Activated T-helper 1 cell treated with Interleukin-2 at 50 U/mL for 16 hours (primary cell): ENCODE measurements at places on chromosomes 13 and 19.

DNA sequence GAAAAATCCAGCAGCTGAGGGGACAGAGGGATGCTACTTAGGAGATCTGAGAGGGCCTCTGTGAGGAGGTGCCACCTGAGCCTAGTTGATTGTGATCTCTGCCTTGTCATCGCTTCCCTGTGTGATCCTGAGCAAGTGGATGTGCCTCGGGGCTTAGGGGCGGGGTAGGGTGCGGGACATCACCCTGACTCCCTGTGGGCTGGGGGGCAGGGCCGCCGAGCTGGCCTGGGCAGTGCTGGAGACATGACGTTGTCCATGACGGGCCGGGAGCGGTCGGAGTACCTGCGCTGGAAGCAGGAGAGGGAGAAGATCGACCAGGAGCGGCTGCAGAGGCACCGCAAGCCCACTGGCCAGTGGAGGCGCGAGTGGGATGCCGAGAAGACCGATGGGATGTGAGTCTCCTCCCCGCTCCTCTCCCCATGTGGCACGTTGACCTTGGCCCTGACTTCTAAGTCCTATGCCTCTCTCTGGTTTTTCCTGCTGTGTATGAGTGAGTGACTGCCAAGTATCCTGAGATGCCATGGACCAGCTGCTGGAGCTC is 8.2 kb upstream of the INAFM1 start:
- no peak for DNase-seq

GRCh38 chr19:38015216-38015615 is 108.2 kb downstream of the SIPA1L3 start:
- no peak for DNase-seq

DNA sequence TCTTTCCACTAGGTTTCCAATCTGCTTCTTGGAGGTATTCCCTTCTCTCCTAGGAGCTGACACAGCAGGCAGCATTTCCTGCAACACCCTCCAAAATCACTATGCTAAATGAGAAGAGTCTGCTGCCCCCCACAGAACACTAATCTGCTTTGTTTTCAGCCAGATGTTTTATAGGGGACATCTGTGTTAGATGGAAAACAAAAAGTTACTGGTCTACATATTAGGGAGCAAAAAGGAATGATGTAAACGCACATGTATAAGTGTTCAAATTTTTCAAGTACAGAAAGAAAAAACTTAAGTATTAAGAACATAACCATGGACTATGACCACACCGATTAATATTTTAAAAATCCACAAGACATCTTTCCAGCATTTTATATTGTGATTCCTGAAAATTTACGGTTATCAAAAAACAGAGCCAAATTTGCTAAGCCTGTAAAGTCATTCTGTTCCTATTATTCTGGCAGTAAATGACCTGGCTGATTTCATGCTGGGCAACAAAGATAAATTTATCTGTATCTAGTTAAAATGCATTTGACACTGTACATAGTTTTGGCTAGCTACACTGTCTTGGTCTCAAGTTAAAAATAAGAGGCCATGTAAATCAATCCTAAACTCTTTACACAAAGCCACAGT is 63.3 kb downstream of the DCLK1 start:
- no peak for DNase-seq

GRCh38 chr19:48918801-48919247 is 14.7 kb upstream of the DHDH start:
- DNase-seq: no peak

DNA sequence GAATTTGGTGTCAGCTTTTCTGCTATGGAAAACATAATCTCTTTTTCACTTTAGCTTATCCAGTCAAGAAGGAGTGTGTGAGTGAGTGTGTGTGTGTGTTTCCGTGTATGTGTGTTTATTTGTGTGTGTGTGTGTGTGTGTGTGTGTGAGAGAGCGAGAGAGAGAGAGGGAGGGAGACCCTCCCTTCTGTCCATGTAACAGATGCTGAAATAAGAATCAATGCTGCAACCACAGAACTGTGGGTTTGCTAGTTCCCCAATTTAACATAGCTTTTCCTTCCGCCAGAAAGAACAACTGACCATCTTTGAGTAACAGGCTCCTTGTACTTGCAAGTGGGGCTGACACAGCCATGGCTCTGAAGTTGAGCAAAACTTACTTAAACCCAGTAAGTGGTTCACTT is 5.2 kb downstream of the LCP1 start:
- DNase-seq: no peak

DNA sequence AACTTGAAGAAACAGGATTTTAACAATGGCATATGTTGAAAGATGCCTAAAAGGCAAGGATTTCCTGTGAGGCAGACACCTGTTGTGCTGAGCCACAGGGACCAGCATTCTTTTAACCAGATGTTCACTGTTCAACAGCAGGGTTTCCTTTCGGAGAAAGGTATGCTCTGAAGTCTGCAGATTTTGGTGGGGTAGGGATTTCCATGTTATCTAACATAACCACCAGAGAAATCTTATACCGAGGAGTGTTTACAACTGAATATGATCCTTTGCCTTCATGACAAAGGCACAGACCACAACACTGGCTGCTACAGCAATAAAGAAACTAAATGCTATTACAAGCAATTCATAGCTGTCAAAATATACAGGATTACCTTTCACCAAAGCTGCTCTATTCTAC is 48.1 kb downstream of the MPHOSPH8 start:
- DNase-seq: no peak

DNA sequence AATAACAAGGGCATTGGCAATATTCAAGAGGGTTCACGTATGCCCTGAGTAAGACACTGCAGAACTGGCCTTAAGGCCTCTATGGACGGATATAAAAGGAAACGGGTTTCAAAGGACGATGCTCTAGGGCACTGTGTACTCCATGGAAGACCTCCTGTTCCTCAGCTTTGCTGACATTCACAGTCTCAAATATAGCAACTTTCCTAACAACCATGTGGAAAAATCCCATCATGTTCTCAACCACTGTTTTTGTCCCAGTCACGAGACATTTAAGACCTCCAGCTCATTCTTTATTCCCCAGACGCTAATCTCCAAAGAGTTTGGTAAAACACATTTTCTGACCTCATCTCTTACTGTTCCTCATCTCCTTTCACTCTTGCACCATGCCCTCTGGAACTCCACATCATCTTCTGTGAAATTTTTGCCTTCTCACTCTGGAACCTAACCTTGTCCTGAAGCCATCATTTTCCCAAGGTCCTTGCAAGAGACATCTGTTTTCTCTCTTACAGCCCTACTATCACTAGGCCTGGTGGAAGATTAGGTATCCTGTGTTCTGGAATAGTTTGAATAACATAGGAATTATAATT is 37.6 kb downstream of the SPRY2 start:
- no peak for DNase-seq

- no peak for DNase-seq
These were observed 44.9 kb downstream of the C13orf46 start for GRCh38 chr13:113928685-113929627.

DNA sequence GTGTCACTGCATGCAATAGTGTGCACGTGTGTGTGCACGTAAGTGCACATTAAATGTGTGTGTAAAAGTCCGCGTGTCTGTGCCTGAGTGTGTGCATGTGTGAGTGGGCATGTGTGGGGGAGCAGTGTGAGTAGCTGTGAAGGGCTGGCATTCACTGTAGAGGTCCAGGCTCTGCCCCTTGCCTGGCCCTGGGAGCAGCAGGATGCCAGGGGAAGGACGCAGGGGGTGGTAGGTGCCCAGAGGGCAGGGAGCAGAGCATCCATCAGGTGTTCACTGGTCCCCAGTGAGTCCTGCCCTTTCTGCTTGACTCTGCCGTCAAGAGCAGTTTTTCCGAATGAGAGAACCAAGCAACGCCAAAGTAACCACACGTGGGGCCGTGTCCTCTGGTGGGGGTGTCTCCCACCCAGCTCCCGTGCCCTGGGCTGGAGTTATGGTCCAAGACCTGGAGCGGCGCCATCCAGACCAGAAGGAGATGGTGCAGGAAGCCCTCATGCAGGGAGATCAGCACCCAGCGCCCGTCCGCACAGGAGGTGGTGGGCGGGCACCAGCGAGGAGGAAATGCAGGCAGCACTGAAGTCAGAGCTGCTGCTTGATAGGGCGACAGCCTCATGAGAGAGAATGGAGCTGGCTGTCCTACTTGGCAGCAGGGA is 68.5 kb downstream of the TEX29 start:
- DNase-seq: no peak

- DNase-seq: no peak
These were observed 18.9 kb downstream of the CCDC97 start for GRCh38 chr19:41328842-41329225.

DNA sequence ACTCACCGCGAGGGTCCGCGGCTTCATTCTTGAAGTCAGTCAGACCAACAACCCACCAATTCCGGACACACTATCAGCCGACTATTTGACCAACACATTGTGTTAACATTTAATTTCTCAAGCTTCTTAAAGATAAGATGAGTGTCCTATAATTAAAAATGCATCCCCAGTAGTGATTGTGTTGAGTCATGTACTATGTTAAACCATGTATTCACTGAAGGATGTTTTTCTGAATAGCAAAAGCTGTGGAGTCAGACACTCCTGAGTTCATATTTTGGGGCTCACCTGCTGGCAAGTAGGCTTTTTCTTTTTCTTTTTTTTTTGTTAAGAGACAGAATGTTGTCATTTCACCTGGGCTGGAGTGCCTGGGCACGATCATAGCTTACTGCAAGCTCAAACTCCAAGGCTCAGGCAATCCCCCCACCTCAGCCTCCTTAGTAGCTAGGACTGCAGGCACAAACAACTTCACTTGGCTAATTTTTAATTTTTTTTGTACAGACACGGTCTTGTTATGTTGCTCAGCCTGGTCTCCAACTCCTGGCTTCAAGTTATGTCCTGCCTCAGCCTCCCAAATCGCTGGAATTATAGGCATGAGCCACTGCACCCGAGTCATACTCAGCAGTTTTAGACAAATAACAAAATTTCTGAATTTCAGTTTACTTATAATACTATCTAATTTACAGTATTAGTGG is 606.9 kb downstream of the PCDH9 start:
- DNase-seq: no peak

GRCh38 chr13:44969551-44970484 is 19.5 kb downstream of the NUFIP1 start:
- no peak for DNase-seq

GRCh38 chr19:4007836-4008539 is 452 bp downstream of the PIAS4 start:
- DNase-seq: no peak

GRCh38 chr19:14073925-14074838 is 1.6 kb downstream of the MISP3 start:
- DNase-seq: no peak

DNA sequence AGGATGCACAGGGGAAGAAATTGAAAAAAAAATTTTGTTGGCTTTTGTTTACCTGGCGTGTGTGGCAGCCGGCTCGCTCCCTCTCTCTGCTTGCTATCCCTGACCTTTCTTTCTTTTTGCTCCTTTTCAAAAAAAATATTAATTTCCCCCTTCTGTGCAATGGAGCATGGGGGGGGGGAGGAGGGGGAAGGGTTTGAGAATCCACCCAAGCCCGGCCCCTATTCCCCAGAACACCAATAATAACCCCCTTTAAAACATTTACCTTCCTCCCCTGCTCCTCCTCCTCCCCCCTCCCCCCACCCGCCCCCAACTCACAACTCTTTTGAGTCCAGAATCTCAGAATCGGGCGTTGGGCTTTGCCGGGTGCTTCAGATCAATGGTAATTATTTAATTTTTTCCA is 28.4 kb downstream of the NFIX start:
- no peak for DNase-seq
